Cerebellum (tissue), 4 donors: ENCODE measurements at places on chromosomes 7 and 10.

GRCh38 chr7:28626624-28627262 lies 214.4 kb downstream of the CREB5 start:
- no peak for DNase-seq

DNA sequence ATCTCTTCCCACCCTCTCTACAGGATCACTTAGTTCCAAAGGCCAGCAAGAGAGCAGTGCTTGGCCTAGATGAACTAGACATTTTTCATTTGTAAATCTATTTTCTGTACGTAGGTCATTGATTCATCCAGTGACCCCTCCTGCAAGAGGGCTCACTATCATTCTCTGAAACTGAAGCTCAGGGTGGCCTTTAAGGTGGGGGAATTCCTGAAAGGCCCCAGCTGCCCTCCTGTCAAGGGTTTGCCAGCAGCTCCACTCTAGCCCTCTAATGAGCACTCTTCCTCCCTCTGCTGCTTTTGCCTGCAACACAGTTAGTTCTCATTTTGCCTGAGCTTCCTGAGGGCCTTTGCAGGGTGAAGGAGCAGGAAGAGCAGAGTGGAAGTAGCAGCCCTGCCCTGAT lies 41.2 kb downstream of the LRRC18 start:
- DNase-seq: no peak

DNA sequence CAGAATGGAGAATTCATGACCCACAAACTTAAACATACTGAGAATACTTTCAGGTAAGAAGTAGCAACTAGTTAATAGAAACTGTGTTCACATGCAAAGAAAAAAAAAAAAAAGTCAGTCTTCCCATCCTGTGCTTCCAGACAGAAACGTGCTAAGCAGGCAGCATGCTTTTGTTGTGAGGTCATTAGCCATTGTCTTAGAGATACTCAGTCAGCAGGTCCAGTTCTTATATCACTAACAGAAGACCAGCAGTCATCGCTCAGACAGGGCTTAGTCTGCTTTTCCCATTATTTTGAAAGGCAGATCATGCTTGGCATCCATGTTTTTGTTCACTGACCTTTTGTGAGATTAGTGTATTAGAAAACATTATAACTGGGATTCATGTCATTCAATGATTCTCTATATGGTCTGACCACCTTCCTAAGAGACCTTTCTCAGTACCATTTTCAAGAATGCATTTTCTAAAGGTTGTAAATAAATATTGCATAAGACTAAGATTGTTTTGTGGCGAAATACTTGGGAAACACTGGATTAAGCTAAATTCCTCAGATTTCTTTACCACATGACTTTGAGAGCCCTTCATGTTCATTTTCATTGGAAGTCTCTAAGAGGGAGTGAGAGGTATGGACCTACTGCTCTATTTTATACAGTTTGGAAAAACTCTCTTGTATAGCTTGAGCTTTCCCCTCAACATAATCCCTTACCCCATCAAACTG lies 45.0 kb upstream of the AGBL3 start:
- DNase-seq: no peak

- no peak for DNase-seq
Measured at GRCh38 chr10:78702876-78703275, 365.9 kb upstream of the ZMIZ1 start.
